ENCODE measurements at places on chromosomes 6 and 20.

- peak; percentile 95 for DNase-seq
These were observed 169.9 kb downstream of the BCAS1 start for GRCh38 chr20:53900380-53900999.

DNA sequence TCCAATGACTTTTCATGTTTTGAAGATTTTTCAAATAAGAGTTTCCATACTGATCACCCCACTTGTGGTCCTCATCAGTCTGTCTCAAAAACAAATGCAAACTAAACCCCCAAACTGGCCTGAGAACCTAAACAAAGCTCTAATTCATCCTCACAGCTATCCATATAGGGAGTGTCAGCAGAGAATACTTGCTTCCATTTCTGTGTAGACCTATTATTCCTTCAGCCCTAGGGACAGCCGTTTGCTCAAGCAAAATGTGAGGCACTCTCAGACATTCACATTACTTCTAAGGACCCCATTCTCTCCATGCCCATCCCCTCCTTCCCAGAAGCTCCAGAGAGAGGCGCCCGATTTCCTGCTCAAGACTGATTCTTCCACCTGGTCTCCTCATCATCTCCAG, 24.6 kb downstream of the DNAAF9 start:
- no peak for DNase-seq

DNA sequence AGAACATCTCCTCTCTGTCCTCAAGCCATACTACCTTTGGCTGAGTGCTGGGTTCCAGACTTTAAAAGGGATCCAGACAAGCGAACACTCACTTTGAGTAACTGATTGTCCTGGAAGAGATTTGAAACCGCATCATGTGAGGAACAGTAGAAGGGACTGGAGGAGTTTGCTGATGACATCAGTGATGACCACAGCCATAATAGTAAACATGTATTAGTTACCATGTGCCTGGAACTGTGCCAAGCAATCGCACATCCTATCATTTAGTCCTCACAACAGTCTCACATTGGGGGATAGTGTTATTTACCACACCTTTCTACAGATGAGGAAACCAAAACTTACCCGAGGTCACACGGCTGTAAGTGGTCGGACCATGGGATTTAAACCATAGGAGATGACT, 39.8 kb downstream of the ARMC2 start:
- no peak for DNase-seq

GRCh38 chr6:135938576-135939207, 87.2 kb downstream of the PDE7B start:
- peak; percentile 5 for DNase-seq

- no peak for DNase-seq
These were observed 272.6 kb upstream of the CITED2 start for GRCh38 chr6:139647016-139647415.

- no peak for DNase-seq
These were observed 22.7 kb upstream of the TMEM181 start for GRCh38 chr6:158536891-158537798.

DNA sequence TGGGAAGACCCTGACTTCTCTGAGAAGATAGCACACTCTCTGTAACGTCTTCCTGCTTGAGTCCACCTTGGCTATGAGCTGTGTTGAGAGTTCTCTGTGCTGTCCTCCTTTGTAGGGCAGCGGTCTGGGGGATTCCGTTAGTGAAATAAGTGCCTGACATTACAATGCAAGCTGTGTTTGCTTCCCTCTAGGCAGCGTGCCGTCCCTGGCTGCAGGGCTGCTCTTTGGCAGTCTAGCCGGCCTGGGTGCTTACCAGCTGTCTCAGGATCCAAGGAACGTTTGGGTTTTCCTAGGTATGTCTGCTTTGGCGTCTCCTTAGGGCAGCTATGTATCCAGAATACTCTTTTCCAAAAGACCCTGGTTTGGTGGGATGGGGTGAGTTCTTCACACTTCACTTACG, 2.8 kb downstream of the TMEM14C start:
- DNase-seq: no peak

DNA sequence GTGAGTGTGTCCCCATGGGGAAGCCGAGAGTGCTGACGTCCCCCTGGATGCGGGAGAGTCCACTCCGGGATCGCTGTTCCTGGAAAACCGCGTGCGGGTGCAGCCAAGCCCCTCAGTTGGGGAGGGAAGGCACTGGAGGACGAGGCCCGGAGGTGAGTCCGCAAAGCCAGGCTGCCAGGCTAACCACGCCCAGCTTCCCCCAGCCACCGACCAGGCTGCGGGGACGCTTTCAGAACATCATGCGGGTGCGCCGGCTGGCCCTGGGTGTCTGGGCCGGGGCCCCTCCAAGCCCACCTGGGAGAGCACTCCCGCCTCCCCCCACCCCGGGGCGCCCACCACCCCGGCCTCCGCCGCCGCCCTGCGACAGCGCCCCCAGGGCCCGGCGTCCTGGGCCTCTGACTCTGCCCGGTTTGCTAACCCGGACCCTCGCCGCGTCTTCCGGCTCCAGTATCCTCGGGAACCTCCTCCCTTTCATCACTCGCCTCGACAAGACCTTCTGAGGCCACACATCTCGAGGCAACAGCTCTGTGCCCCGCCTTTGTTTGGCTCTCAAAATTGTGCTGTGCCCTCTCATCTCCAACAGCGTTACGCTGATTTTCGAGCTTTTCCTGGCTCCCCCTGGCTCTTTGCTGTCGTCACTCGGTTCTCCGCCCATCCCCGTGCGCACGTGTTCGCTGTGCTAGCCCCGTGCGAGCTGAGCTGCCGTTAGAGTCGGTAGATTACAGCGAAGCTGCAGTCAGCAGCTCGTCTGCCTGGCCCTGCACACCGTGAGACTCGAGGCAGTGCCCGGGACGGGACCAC, 47.1 kb upstream of the ENTPD6 start:
- no peak for DNase-seq

DNA sequence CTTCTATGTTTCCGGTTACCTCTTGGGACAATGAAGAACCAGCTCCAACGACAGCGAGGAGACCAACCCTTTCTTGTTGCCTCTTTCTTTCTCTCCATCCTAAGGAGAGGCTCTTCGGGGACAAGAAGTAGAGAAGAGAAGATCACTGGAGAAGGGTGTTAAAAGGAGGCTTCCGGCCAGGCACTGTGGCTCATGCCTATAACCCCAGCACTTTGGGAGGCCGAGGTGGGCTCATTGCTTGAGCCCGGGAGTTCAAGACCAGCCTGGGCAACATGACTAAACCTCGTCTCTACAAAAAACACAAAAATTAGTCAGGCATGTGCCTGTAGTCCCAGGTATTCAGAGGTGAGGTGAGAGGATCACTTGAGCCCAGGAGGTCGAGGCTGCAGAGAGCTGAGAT, 90.8 kb upstream of the TNFAIP3 start:
- no peak for DNase-seq

GRCh38 chr6:52515219-52515960, 61.5 kb downstream of the TRAM2 start:
- DNase-seq: no peak

DNA sequence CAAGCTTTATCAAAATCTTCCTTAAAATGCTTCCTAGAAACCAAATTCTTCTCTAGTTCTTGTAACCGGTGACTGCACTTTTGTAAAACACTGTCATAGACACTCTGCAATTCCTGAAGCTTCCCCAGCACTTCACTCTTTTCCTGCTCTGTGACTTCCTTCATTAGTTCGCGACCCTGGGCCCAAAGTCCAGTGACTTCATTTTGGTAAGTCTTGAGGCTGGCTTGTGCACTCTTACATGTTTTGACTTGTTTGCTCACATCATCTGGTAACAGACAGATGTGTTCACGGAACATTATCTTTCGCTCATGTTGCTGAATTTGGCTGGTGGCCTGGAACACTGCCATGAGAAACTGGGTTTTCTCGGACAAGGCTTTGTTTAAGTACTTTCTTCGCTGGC, 306.2 kb downstream of the SYNE1 start:
- no peak for DNase-seq

DNA sequence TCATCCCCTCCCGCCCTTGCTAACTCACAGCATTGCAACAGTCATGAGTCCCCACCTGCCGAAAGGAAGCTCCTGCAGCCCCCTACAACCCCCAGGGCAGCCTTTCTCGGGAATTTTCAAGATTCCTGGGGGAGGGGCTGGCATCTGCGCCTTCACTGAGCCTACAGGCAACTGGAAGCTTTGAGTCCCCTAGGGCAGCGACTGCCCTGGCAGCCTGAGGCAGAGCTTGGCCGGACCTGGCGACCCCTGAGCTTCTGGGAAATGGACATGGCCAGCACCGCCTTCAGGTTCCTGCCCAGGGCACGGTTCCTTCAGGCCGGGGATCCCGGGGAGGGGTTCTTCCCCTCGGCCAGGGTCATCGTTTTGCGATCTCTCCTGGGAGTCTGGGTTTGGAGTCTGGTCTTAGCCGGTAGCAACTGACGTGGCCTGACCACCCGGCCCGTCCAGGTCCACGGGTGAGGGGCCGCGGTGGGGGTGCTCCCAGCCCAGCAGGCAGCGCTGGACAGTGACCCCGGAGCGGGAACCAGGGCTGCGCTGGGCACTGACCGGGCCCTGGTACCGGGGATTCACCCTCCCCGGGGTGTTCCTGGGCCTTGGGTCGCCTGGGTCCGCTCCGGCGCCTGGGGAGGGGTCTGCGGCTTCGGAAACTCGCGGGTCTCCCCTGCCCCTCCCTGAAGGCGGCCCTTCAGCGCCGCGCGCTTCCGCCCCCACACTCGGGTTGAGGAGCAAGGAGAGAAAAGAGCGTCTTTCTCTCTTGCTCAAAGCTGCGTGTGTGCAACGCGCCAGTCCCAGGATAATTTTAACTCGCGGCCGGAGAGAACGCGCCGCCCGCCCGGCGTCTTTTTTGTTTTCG, 593 bp upstream of the COL9A3 start:
- no peak for DNase-seq

GRCh38 chr6:46491201-46491627, at the start of gene RCAN2:
TSS of gene RCAN2 (minus strand) at chr6:46491449.
- no peak for DNase-seq

GRCh38 chr6:40719671-40720374, 132.7 kb upstream of the LRFN2 start:
- no peak for DNase-seq

GRCh38 chr6:31729979-31730630, 1.0 kb upstream of the DDAH2 start:
- peak; percentile 55 for DNase-seq

GRCh38 chr6:147268254-147268653, 64.0 kb downstream of the STXBP5 start:
- DNase-seq: no peak

DNA sequence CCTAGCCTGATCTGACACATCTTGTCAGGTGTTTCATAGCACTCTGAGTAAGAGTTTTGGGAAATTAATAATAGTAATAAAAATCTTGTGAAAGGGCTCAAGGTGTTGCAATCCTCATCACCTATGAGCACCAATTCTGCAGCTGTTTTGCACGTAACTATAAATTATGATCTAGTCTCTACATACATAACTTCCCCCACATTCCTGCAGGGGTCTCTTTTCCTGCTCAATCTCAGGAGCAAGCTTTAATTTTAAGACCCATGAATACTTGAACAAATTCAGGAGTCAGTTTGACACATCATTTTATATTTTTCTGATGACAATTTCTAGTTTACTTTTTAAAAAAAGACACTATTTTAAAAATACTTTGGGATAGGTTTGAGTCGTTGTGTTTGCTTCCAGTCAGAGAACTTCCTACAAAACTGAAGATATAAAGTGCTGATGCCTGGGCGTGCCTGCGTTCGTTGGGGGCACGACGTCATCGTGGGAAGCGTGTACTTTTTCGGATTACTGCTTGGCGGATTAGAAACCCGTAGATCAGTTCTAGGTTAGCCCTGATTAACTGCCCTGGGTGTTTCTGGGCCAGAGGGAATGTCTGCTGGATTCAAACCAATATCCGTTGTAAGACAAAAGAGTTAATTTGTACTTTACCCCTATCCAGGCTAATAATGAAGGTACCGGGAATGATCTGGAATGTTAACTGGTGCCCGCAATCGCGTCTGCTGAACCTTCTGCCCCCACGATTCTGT, 1.0 kb upstream of the E2F3 start:
- peak; percentile 6 for DNase-seq

GRCh38 chr6:161369339-161369738, 95.5 kb upstream of the AGPAT4 start:
- peak; percentile 93 for DNase-seq
